Tibial nerve (tissue), 4 donors: ENCODE measurements at places on chromosomes 12 and 14.

DNA sequence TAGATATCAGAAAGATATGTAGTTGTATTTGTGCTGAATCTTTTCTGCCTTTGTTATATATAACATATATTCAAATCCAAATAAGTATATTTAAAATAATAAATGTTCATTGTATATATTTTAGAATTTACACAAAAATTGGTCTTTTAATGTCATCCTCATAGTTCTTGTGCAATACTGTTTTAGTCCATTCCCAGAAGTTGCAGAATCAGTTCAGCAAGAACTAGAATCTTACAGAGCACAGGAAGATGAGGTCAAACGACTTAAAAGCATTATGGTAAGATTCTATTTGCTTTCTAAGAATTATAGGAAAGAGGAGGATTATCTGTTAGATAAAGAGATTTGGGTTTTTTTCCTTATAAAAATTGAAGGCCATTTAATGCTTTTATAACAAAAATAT is 51.0 kb downstream of the SCFD1 start:
- no peak for DNase-seq

DNA sequence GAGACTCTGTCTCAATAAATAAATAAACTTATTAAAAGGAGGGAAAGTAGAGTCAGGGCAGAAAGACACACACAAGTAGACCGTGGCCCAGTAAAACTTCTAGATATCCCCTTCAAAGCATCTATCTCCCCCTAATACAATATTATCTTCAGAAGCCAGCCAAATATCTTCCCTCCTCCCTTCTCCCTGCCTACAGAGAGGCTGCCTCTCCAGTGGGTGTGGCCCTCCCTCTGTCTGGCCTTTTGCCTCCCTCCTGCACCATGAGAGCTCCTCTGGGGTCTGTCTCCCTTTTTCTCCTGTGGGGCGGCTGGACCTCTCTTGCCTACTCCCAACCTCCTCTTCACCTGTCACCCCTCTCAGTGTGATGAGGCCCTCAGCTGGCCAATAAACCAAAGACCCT is 139.2 kb downstream of the EGLN3 start:
- no peak for DNase-seq

GRCh38 chr12:3741882-3742672 is 10.8 kb downstream of the CRACR2A start:
- DNase-seq, result no peak

- no peak for DNase-seq
Observed at GRCh38 chr14:91786188-91786587, 54.3 kb upstream of the CATSPERB start.

- DNase-seq, result no peak
Observed at GRCh38 chr12:111748867-111749266, 17.9 kb upstream of the ALDH2 start.

- DNase-seq, result no peak
Observed at GRCh38 chr14:93369713-93370266, 22.8 kb downstream of the COX8C start.

DNA sequence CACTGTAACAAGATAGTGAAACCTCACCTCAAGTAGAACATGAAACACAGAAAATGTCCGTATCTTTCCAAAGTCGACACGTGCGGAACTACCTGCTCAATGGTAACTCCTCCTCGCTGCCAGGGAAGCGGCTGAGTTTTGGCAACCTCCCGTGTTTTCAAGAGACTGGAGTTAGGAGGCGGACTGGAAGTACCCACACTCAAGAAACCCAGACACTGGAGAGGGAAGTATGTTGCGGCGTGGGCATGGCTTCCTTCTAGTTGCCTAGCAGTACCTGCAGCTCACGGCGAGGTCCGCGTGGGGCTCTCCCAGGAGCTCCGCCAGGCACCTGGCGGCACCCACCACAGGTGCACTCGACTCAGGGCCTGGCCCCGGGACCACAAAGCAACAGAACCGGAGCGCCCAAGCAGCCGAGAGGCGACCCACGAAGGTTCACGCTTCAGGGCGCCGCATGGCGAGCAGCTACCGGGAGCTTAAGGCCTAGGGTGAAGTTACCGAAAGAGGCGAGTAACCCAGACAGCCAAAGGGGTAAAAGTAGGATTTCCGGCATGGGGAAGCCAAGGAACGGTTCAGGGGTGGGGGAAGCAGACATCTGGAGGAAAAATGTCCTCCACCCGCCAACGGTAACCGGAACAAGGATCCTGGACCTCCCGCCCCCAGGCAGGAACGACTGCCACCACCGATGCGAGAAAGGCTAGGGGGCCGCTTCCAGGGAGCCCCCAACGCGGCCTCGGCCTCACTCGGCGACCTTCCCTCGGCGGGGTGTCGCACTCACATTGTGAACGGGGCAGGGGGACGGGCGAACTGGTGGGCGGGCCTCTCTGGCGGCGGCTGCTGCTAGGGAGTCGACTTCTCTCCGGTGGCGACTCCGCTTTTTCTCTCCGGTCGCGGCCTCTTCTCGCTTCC is 608 bp downstream of the PTGES3 start:
- DNase-seq, result peak; percentile 41

DNA sequence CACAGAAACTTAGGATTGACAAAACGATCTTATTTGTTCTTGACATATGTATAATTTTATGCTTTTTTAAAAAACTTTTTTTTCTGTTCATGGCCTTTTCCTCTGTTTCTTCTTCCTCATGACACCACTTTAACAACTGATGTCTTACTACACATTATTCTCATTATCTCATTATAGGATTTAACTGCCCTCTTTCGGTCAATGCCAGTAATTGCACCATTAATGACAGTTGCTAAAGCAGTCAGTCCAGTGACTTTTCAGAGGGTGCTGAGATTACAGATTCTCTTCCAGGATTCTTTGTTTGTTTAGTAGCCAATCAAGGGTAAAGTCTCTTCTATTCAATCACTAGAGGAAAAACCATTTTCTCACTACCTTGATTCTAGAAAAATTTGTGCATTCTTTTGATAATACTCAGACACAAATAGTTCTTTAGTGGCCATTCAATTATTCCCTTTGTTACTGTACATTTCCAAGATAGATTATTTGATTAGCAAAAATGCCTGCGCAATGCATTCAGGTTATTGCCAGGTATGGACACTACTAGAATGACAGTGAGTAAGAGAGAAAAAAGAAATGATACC is 50.1 kb downstream of the KLRG1 start:
- peak; percentile 42 for DNase-seq

DNA sequence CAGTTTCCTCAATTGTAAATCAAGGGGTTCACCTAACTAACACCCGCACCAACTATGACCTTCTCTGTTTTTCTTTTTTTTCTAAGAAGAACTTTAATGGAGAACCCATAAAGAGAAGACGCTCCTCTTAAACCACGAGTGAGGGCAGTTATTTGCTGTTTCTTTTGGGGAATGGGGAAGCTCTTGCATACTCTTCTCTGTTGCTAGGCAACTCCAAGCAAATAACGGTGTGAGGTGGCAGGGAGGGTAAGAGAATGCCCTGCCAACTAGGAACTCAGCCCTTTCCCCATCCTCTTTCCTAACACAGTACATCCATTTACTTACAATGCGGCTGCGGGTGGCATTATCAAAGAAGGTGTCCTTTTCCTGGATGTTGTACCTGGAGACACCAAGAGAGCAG is 114.9 kb downstream of the ANO2 start:
- no peak for DNase-seq

GRCh38 chr14:95645389-95645996 is 40.7 kb upstream of the TCL1B start:
- no peak for DNase-seq

DNA sequence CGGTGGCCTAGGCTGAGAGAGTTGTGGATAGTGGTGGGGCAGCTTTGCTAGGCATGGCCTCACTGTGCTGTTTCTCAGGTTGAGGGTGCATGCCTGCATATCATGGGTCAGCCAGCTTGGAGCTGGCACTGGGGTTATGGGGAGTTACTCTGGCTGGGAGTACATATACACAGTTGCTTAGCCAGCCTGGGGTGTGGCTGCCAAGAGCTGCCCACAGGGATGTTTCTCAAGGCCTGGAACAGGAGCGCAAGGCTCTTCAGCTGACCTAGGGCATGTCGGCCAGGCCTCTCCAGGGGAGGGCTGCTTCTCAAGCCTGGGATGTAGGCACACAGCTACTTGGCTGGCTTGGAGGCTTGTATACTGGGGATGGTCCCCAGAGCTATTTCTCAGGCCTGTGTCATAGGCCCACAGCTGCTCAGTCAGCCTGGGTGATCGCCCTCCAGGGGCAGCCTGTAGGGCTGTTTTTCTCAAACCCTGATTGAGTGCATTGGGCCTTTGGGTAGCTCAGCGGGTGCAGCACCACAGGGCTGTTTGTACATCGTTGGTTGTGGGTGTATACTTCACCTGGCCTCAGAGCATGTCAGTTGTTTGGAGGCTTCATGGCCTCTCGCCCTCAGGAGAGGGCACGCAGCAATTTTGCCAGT is 114.9 kb downstream of the METTL25 start:
- no peak for DNase-seq

DNA sequence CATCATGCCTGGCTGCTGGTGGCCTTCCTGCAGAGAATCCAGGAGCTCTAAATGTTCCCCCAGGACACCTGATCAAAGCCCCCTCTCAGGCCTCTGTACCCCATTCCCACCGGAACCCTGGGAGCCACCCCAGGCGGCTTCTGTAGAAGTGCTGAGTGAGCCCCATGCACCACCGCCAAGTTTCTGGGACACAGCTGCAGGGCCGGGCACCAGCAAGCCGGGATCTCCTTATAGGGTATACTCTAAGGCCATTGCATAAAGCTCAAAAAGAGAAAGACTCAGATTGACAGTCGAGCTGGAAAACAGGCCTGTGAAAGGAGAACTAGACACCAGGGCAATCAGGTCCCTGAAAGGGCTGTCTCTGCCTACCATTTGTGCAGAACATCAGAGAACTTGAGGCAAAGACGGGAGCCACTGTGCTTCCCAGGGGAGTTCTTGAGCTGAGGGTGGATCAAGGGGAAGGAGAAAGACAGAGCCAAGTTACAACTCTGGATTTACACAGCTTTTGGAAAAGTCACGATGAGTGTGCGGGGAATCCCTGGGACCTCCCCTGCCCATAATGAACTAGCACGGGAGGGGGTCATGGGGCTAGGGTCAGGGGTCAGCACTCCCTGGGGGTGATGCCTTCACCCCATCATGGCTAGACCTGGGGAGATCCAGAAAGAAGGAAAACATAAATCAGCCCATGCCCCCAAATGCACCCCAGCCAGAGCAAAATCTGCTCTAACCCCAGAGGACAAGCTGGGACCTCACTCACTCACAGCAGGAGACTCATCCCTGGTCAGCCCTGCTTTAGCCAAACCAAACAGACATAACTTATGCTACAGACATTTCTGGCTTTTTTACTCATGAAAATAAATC is 51.1 kb downstream of the ITPK1 start:
- DNase-seq, result no peak

GRCh38 chr12:64352181-64352580 is 38.4 kb downstream of the C12orf56 start:
- DNase-seq, result no peak

GRCh38 chr12:96256672-96257361 is 62.6 kb downstream of the ELK3 start:
- DNase-seq, result no peak

DNA sequence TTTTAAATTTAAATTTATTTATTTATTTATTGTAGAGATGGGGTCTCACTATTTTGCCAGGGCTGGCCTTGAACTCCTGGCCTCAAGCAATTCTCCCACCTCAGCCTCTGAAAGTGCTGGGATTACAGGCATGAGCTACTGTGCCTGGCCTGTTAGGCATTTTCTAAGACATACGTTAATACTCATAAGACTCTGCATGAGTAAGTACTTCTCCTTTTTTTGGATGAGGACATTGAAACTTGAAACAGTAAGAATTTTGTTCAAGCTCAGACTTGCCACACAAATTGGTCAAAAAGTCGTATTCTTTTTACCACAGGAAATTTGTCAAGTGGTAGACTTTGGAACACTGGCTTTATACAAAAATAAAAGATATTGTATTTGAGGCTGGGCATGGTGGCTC is 187.4 kb upstream of the RASSF8 start:
- DNase-seq, result no peak

- DNase-seq, result no peak
Observed at GRCh38 chr14:50319293-50319692, 7.2 kb downstream of the DMAC2L start.

- DNase-seq, result no peak
Observed at GRCh38 chr14:56794557-56795283, 15.6 kb downstream of the OTX2 start.

DNA sequence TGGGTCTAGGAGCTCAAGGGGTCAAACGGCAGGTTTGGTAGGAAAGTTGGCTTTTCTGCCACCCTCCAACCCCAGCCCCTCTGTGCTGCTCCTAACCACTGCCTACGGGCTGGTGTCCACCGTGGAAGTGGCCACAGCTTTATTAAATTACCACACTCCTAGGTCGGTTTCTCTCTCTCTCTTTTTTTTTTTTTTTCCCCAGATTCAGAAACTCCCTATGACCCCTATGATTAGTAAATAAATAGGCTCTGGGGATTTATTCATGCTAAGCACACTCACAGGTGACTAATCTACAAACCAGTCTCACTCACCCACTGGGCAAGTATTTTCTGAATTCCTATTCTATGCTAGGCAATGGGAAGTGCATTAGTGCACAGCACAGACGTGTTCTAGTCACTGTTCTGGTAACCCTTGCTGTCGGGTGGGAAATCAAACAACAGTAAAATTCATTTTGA is 8.7 kb upstream of the DDX47 start:
- no peak for DNase-seq

DNA sequence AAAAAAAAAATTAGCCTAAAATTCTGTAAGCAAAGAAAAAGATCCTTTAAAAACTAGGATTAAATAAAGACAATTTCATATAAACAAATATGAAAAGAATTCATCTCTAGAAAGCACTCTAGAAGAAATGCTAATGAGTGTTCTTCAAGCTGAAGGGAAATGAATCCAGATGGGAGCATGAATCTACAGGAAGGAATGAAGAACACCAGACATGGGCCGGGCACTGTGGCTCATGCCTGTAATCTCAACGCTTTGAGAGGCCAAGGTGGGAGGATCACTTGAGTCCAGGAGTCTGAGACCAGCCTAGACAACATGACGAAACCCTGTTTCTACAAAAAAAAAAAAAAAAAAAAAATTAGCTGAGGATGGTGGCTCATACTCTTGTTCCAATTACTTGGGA is 297.2 kb downstream of the FBXL14 start:
- DNase-seq, result no peak

DNA sequence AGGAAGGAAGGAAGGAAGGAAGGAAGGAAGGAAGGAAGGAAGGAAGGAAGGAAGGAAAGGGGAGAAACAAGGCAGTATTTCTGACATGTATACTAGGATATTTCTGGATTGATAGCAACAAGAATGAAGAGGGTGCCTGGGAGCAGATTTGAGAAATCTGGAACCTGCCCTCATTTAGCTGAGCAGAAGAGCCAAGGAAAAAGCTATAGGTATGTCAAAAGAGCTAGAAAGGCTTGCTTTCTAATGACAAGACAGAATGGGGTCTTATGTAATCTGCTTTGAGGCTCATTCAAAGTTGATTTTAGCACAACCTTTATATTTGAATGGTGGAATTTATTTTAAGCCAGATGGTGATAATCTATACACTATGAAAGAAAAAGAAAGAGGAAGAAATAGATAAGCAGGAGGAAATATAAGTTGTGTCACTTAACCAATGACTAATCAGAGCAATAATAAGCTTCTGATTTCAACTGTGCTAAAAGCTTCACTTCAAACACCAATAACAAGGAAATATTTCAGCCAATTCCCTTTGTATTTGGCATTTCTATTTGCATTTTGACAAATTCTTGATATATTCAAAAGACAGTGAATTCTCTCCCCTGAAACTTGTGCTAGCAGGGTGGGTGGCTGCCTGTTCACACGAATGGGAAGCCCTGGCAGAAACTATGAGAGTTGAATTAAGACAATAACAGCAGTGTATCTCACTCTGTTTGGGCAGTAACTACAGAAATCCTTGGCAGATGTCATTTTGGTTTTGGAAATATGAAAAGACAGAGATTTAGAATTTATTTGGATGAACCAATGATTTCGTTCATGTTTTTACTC is 76.3 kb upstream of the FLRT2 start:
- DNase-seq, result no peak

GRCh38 chr14:103710771-103711377 is 4.4 kb downstream of the XRCC3 start:
- DNase-seq, result no peak
